ENCODE measurements at places on chromosomes 5 and 9. TPM values are rescaled to one million over a fixed set of nuclear protein-coding genes. Genes with fewer than 3 reads are reported as not detected.

PCDHB15 gene
- polyA plus RNA-seq: 2.8 TPM

GABRA6 gene
- not detected for polyA plus RNA-seq

NOXA1 gene
- polyA plus RNA-seq: 40.0 TPM

LRRC14B gene
- polyA plus RNA-seq: not detected

SFXN1 gene
- polyA plus RNA-seq: 6.2 TPM

KIF4B gene
- not detected for polyA plus RNA-seq

FOXD4L5 gene
- polyA plus RNA-seq: not detected

TAF1L gene
- polyA plus RNA-seq: 0.04 TPM

STKLD1 gene
- polyA plus RNA-seq: 1.8 TPM

BTNL8 gene
- polyA plus RNA-seq: 0.31 TPM

MLANA gene
- polyA plus RNA-seq: not detected

ENTPD2 gene
- polyA plus RNA-seq: 6.5 TPM

CDH9 gene
- not detected for polyA plus RNA-seq

IFNW1 gene
- polyA plus RNA-seq: not detected

PRRC1 gene
- 19.4 TPM for polyA plus RNA-seq

NR5A1 gene
- polyA plus RNA-seq: not detected

FCN2 gene
- polyA plus RNA-seq: not detected

ADAMTS19 gene
- 0.02 TPM for polyA plus RNA-seq

SPATA31E1 gene
- polyA plus RNA-seq: not detected

IFNA13 gene
- polyA plus RNA-seq: 0.07 TPM

PCDHA3 gene
- polyA plus RNA-seq: 0.27 TPM

ATP10B gene
- polyA plus RNA-seq: 0.89 TPM

TNPO1 gene
- polyA plus RNA-seq: 5.5 TPM

CCDC192 gene
- polyA plus RNA-seq: not detected

RCL1 gene
- 24.8 TPM for polyA plus RNA-seq

PCA3 gene
- not detected for polyA plus RNA-seq

COL15A1 gene
- 7.0 TPM for polyA plus RNA-seq

ACOT12 gene
- not detected for polyA plus RNA-seq

PGM5 gene
- 2.2 TPM for polyA plus RNA-seq

FAM153A gene
- 4.4 TPM for polyA plus RNA-seq

GAPT gene
- 0.28 TPM for polyA plus RNA-seq

NUTM2F gene
- polyA plus RNA-seq: 0.07 TPM

FGF1 gene
- 0.42 TPM for polyA plus RNA-seq

KCNIP1 gene
- 1.3 TPM for polyA plus RNA-seq

NIM1K gene
- 0.42 TPM for polyA plus RNA-seq

TXNDC8 gene
- polyA plus RNA-seq: not detected

PCDHB2 gene
- polyA plus RNA-seq: 0.23 TPM

CYSRT1 gene
- polyA plus RNA-seq: 1.3 TPM

PCDHGA5 gene
- polyA plus RNA-seq: 0.40 TPM

ZNF366 gene
- polyA plus RNA-seq: 0.46 TPM

FAXDC2 gene
- 3.6 TPM for polyA plus RNA-seq

GALNT10 gene
- 4.4 TPM for polyA plus RNA-seq

MAST4 gene
- 5.9 TPM for polyA plus RNA-seq

LIX1 gene
- polyA plus RNA-seq: not detected

NEUROG1 gene
- polyA plus RNA-seq: not detected

TCOF1 gene
- polyA plus RNA-seq: 15.8 TPM

KCTD16 gene
- polyA plus RNA-seq: 0.99 TPM

CD74 gene
- 141 TPM for polyA plus RNA-seq

SAXO1 gene
- 0.08 TPM for polyA plus RNA-seq

SLC12A7 gene
- 44.9 TPM for polyA plus RNA-seq

C5orf58 gene
- polyA plus RNA-seq: not detected

TLR4 gene
- 0.68 TPM for polyA plus RNA-seq

SMIM33 gene
- not detected for polyA plus RNA-seq

BASP1 gene
- polyA plus RNA-seq: 1.4 TPM

HMHB1 gene
- not detected for polyA plus RNA-seq

AGXT2 gene
- polyA plus RNA-seq: not detected

FOXD4L6 gene
- polyA plus RNA-seq: 0.05 TPM

PTGDS gene
- 49.1 TPM for polyA plus RNA-seq

NDUFA8 gene
- polyA plus RNA-seq: 29.1 TPM

PRRX2 gene
- polyA plus RNA-seq: 1.9 TPM

All from pancreas (tissue), 10 donors.